ENCODE measurements at places on chromosomes 7 and 10.

- no peak for DNase-seq
Measured at GRCh38 chr7:20063644-20064043, 153.5 kb downstream of the MACC1 start.

DNA sequence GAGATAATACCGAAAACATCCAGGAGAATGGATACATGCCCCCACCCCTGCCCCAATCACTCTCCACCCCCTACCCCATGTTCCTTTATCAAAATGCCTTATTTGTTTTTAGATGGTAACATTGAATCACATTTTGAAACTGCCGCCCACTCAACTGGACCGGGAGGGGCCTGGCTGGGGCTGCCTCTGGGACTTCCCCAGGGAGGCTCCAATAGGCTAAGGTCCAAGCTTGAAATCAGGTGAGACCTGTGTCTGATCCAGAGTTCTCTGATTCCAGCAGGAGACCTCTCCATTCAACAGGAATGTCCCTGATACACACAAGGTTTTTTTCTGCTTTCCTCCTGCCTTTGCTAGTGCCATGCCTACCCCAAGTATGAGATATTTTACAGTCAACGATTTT is 43.8 kb upstream of the ACSL5 start:
- no peak for DNase-seq

DNA sequence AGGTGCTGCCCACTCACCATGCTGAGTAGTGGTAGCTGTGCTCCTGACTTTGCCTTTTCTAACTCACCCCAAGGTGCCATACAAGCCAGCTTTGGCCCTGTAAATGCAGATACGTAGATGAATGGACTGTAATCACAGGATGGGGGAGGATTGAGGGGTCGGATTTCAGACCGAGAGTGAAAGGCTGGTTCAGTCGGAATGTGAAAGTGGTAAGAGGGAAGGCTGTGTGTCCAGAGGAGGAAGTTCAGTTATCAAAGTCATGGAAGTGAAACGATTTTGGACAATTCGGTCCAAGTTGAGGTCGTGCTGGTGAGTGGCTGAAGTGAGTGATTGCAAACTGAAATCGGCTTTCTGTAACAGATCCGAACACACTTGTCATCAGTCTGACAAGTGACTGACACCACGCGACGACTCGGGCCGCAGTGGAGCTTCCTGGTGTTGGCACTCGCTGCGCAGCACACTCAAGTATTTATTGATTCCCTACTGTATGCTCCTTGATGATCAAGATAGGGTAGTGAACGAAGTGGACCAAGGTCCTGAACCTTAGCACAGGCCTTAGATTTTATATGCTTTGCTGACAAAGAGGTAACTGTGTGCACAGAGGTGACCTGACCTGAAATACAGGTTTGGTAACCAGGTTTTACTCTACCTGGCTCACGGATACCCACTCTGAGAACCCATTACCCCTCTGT is 10.5 kb downstream of the ZNF282 start:
- DNase-seq, result no peak

DNA sequence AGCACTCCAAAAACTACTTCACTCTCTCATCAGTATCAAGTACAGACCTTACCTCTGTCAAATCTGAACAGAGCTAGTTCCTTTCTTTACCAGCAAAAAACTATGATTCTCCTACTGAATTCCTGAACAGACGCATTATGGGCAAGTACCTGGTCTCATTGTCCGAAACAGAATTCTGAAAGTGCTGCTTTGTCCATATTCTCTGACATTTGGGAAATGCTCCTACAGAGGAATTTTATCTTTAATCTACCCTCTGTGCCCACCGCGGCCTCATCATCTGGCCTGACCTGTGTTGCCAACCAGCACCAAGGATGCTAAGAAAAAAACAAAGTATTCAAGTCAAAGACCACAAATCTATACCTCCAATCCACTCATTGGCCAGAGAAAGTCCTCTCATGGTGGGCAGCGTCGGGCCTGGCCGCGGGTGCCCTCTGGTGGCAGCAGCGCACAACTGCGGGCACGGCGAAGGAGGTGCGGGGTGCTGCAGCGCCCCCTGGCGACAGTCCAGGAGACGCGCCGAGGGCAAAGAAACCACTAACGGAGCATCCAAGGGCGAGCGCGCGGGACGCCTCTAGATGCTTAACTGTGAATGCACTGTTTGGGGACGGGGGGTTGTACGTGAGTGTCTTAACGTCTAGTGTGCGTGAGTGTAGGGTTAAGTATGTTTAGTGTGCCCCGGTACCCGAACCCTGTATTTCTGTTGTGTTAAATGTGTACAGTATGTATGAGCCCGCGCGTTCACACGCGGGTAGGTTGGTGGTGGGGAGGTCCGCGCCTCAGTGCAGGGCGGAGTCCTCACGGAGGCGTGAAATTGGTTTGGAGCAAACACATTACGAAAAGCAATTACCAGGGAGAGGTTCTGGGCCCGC is 5.0 kb upstream of the GBX1 start:
- DNase-seq, result peak; percentile 75

GRCh38 chr7:4837041-4837802 is 24.6 kb downstream of the PAPOLB start:
- DNase-seq, result no peak

- no peak for DNase-seq
Measured at GRCh38 chr7:42627101-42627500, 284.8 kb downstream of the C7orf25 start.

Measured in stimulated activated CD4-positive, alpha-beta T cell treated with anti-CD3 and anti-CD28 coated beads, Interleukin-15, amount 100 ng/mL, for 1 hour (primary cell).